ENCODE measurements at places on chromosomes 1 and 21. TPM values are rescaled to one million over a fixed set of nuclear protein-coding genes. Genes with fewer than 3 reads are reported as not detected.

DAB1 gene
- not detected for total RNA-seq

BTBD8 gene
- total RNA-seq: 2.9 TPM

SYT14 gene
- 2.0 TPM for total RNA-seq

PADI1 gene
- 0.28 TPM for total RNA-seq

BSND gene
- not detected for total RNA-seq

CRB1 gene
- under 0.01 TPM for total RNA-seq

TAS1R1 gene
- not detected for total RNA-seq

SELENBP1 gene
- total RNA-seq: 19.7 TPM

ANGPTL7 gene
- total RNA-seq: not detected

AKR7A2 gene
- 55.8 TPM for total RNA-seq

BSDC1 gene
- 46.6 TPM for total RNA-seq

FYB2 gene
- not detected for total RNA-seq

Measured in regular cardiac myocyte (primary cell).